Right atrium auricular region (tissue), 2 donors: ENCODE measurements at places on chromosomes 3 and 15. TPM values are rescaled to one million over a fixed set of nuclear protein-coding genes. Genes with fewer than 3 reads are reported as not detected.

DNA sequence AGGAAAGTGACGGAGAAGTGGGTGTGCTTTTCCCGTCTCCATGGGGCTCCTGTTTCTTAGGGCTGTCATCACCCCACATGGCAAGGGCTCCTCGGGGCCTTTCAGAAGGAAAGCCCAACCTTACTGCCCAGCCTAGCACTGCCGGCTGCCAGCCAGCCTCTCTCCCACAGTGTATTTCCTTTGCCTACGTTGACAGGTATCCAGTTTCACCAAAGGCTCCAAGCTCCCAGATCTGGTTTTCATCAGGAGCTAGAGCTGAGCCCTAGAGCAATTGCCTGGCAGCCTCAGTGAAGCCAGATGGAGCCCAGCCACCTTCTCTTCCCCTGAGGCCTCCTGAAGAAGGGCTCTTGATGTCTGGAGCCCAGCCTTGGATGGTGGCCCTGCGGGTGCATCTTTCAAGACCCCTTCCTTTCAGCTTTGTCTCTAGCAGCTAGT is 20.2 kb downstream of the CRABP1 start:
- DNase-seq = no peak

GRCh38 chr15:32737304-32737703 is 19.5 kb downstream of the GREM1 start:
- DNase-seq = no peak

GRCh38 chr3:186986406-186986805 is 56.1 kb downstream of the ST6GAL1 start:
- no peak for DNase-seq

CSTA gene
- 1.1 TPM for total RNA-seq

MAP1A gene
- total RNA-seq = 39.3 TPM
